ENCODE measurements at places on chromosomes 12 and 14.

DNA sequence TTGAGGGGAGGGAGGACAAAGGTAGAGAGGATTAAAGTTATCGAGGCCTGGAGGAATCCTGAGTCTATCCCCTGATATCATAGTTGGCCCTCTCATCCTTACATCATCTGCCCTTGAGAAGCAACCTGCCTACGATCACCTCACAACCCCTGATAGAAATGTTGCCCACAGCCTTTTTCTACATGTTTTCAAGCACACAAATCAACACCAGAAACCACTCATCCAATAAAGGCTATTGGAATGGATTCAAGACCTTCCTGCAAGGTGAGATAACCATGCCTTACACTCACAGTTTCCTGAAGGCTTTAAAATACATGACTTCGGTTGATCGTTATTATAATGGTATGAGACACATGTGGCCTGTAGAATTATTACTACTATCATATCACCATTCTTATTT lies 175.7 kb upstream of the EGLN3 start:
- DNase-seq = no peak

DNA sequence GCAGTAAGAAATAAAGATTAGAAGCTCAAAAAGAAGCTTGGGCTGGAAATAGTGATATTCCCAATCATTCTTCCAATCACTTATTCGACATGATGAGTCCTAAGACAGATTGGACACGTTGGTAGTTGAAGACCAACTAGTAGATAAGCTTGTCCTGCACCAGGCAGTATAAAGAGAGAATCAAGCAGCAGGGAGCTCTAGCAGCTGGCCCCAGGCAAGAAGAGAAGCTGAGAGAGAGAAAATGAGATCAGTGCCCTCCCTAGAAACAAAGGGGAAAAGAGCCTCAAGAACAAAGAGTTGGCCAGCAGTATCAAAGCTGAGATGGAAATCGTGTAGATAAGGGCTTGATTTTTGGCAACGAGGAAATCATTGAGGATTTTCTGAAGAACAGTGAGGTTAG lies 20.6 kb downstream of the RASSF8 start:
- DNase-seq = no peak

DNA sequence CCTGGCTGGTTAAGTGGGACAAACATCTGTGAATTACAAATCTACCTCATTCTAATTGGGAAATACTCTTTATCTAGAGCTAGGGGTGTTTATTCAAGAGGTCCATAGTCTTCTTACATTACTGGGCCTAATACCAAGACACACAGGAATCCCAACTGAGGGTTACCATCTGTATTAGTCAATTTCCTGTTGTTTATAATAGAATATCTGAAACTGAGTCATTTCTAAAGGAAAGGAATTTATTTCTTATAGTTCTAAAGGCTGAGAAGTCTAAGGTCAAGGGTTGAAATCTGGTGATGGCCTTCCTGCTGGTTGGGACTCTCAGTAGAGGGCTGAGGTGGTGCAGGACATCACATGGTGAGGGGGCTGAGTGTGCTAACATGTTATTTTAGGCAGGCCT lies 36.0 kb downstream of the RTRAF start:
- DNase-seq = peak; percentile 20

- no peak for DNase-seq
Measured at GRCh38 chr14:74574706-74575105, 37.3 kb downstream of the LTBP2 start.

DNA sequence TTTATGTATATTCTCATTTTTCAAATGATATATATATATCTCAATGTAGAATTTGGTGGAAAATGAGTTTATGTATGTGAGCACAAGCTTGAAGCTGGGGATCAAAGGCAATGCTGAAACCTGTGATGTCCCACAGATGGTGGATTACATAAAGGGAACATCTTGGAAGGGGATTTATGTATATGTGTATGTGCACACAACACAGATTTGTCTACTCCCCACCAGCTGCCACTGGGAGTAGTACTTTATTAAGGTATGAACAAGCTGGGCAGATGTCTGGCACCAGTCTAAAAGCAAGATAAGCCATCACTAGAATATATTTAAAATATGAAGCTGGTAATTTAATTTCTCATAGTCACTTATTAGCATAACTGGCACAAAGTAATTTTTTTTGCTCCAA lies 895.6 kb downstream of the SLC6A15 start:
- DNase-seq = no peak

DNA sequence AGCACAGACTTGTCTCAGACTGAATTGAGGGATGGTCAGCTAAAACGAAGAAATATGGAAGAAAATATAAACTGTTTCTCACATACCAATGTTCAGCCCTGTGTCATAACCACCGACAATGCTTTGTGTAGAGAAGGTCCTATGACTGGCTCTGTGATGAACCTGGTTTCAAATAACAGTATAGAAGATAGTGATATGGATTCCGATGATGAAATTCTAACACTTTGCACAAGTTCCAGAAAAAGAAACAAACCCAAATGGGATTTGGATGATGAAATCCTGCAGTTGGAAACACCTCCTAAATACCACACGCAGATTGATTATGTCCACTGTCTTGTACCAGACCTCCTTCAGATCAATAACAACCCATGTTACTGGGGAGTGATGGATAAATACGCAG lies 7.9 kb upstream of the MAPK1IP1L start:
- no peak for DNase-seq

GRCh38 chr12:93191956-93192355 lies 185.8 kb upstream of the NUDT4 start:
- DNase-seq = no peak

DNA sequence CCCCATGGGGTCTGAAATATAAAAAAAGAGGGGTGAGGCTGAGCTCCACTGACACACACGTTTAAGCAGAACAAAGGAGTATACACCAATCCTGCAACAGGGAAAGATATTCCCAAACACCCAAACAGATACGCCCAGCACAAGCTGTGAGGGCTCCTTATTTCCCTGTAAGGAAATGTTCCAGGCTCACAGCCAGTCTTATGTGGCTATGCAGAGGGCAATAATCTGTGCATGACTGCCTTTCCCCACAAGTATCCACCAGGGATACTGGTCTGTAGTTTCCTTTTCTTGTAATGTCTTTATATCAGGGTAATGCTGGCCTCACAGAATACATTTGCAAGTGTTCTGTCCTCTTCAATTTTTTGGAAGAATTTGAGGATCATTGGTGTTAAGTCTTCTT lies 141.7 kb upstream of the DAAM1 start:
- no peak for DNase-seq

GRCh38 chr12:24172031-24172772 lies 222.7 kb upstream of the SOX5 start:
- DNase-seq = no peak

- no peak for DNase-seq
Measured at GRCh38 chr14:61255968-61256367, 25.2 kb downstream of the TMEM30B start.

- no peak for DNase-seq
Measured at GRCh38 chr14:62897771-62898170, 147.5 kb downstream of the KCNH5 start.

DNA sequence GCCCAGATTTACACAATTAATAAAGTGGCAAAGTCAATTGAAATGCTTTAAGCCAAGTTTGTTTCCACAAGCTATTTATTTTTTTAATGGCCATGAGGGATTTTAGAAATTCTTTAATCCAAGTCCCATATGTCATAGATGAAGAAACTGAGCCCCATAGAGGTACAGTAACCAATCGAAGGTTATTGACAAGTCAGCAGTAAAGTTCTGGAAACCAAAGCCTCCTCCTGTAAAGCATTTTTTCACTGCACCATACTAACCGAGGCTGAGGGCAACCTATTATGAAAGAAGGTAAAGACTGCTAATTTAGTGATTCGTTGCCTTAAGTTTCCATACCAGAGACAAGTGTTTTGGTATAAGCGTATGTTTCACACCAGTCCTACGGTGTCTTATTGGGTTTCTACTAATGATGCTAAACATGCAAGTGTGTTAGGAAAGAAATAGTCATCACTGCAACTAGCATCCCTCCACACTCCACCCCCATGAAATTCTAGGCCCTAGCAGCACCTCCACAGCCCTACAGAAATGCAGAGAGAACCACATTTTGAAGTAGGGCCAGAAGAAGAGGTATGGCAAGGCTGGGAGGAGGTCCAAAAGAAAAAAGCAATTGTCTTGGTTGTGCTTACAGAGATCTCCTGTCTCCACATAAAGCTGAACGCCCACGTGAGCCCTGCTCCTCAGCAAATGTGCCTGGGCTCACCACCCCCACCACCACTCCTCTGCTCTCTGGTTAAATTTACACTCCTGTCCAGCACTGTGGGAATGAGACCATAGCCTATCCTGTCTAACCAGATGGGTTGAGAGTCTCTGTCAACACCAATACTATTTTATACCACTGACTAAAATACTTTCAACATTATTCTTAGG lies 271.1 kb upstream of the G2E3 start:
- DNase-seq = no peak
